ENCODE measurements at places on chromosomes 12 and 14.

DNA sequence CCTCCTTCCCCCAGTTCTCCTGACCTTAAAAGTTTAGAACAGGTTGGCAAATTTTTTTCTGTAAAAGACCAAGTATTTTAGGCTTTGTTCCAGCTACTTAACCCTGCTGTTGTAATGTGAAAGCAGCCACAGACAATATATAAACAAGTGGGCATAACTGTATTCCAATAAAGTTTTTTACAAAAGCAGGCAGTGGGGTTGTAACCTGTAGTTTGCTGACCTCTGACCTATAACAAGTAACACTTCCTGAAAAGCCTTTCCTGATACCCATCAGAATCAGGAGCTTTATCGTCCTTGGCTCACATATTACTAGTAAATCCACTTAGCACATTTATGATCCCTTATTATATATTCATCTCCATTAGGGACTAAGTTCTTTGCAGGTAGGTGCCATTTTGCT lies 13.1 kb upstream of the SMARCC2 start:
- DNase-seq: no peak
- H3K27me3 ChIP-seq: no peaks in the 10 kb centered on the region
- no peak overlapping the region for H3K4me3 ChIP-seq

GRCh38 chr14:44070046-44070445 lies 437.0 kb downstream of the FSCB start:
- H3K27me3 ChIP-seq: no peaks in the 10 kb centered on the region
- DNase-seq: no peak
- H3K36me3 ChIP-seq: no peaks in the 10 kb centered on the region
- no peaks in the 10 kb centered on the region for H3K4me1 ChIP-seq
- no peak overlapping the region for H3K4me3 ChIP-seq
- H3K27ac ChIP-seq: no peak overlapping the region

- H3K27ac ChIP-seq: no peak overlapping the region
- no peaks in the 10 kb centered on the region for H3K36me3 ChIP-seq
- no peaks in the 10 kb centered on the region for H3K4me1 ChIP-seq
- H3K27me3 ChIP-seq: no peaks in the 10 kb centered on the region
Measured at GRCh38 chr12:93308281-93308680, 69.4 kb upstream of the NUDT4 start.

DNA sequence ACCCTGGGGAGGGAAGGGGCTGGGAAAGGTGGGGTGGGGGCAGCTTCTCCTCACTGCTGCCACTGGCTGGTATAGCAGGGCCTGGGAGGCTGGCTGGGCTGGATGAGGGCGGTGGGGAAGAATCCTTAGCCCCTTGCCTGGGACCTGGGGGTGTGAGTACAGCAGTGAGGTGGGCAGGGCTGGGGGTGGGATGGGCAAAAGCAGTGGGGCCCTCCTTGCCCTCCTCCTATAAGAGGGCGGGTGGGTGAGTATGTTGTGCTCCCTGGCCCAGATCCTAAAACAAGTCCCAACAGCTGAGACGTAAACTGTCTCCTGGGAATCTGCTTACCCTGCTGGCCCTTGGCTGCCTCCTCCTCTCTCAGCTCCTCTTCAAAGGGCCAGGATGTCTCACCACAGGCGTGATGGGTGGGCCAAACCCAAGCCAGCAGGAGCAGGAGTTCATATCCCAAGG lies 2.2 kb downstream of the NCKAP5L start:
- H3K4me3 ChIP-seq: no peak overlapping the region
- H3K36me3 ChIP-seq: peaks cover 9% of the 10 kb centered on the region
- H3K27ac ChIP-seq: no peak overlapping the region
- no peaks in the 10 kb centered on the region for H3K27me3 ChIP-seq
- DNase-seq: peak; percentile 72
- peaks cover 19% of the 10 kb centered on the region for H3K4me1 ChIP-seq

DNA sequence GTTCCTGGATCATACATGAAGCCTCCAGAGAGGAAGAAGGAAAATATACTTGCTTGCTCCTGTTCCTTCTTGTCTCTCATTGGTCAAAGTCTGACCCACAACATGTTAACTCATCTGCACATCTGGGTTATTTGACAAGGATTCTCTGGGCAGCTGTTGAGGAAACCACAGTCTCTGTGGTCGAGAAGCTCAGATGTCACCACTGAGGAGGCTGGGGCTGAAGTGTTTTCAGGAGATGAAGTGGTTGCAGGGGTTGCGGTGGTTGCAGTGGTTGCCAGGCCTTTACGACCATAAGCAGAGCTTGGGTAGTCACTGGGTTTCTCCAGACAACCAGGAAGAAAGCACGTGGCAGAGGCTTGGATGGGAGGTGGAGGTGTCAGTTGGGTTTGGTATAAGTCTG lies 265.0 kb upstream of the LRIG3 start:
- H3K4me1 ChIP-seq: no peaks in the 10 kb centered on the region
- no peak overlapping the region for H3K27ac ChIP-seq
- H3K4me3 ChIP-seq: no peak overlapping the region
- DNase-seq: no peak
- no peaks in the 10 kb centered on the region for H3K27me3 ChIP-seq

GRCh38 chr14:87628780-87629179 lies 364.2 kb downstream of the GALC start:
- H3K27ac ChIP-seq: no peak overlapping the region
- no peak overlapping the region for H3K4me3 ChIP-seq
- no peaks in the 10 kb centered on the region for H3K36me3 ChIP-seq
- H3K27me3 ChIP-seq: no peaks in the 10 kb centered on the region
- no peak for DNase-seq

DNA sequence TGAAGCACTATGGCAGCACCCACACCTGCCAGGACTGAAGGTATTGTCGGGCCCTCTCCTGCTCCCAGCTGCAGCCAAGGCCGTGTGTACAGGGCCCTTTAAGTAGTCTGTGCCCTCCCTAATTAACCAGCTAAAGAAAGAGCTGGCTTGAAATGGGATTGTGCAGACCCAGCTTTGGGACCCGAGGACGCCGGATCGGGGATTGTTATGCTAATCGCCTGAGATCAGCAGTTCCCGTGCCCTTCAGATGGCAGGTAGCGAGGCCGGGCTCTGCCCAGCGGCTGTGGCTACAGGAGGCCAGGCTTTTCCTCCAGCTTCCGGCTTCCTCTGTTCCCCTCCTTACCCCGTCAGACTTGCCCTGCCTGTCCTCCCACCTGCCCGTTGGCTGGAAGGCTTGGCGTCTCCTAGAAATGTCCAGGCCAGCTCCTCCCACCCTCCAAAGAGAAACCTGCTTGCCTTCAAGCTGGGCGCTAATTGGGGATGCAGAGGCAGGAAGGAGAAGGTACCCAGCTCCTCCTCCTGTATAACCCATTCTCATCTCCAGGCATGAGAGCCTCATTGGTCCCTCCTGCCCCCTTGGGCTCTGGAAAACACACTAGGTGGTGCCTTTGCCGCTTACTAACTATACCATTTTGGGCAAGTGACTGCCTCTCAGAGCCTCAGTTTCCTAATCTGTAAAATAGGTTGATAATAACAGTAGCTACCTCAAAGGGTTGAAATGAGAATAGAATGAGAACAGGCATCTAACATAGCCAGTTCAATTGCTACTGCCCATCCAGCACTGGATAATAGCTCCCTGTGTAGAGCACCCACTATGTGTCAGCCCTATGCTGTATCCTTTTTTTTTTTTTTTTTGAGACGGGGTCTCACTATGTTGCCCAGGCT lies 25.8 kb upstream of the MSI1 start:
- no peaks in the 10 kb centered on the region for H3K4me1 ChIP-seq
- peak overlapping the region; percentile 76 for H3K27ac ChIP-seq
- no peaks in the 10 kb centered on the region for H3K27me3 ChIP-seq
- no peaks in the 10 kb centered on the region for H3K36me3 ChIP-seq
- peak; percentile 97 for DNase-seq

DNA sequence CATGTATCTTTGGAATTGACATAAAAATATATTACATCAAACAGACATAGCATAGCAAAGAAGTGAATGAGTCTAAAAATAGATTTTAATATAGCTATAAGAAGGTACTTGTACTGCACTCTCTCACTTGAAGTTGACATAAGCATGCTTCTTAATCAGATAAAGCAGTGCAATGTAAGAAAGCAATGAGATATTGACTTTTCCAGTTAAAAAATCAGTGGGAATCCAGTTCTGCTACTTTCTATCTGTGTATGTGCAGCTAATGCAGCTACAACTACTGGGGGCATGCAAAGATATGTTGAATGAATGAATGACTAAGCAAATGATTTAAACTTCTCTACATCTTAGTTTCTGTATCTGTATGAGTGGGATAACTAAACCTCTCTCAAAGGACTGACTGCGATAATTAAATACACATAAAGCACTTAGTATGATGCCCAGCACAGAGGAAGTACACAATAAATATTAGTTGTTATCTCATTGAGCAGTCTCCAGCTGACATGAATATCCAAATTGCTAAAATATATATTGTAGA lies 10.3 kb downstream of the WASHC3 start:
- peaks cover 5% of the 10 kb centered on the region for H3K36me3 ChIP-seq
- no peak overlapping the region for H3K27ac ChIP-seq
- DNase-seq: no peak
- H3K4me3 ChIP-seq: no peak overlapping the region
- no peaks in the 10 kb centered on the region for H3K4me1 ChIP-seq
- no peaks in the 10 kb centered on the region for H3K27me3 ChIP-seq

GRCh38 chr12:19517583-19517982 lies 78.3 kb downstream of the AEBP2 start:
- no peaks in the 10 kb centered on the region for H3K27me3 ChIP-seq
- no peak for DNase-seq
- no peak overlapping the region for H3K27ac ChIP-seq
- no peak overlapping the region for H3K4me3 ChIP-seq
- peaks cover 57% of the 10 kb centered on the region for H3K36me3 ChIP-seq

DNA sequence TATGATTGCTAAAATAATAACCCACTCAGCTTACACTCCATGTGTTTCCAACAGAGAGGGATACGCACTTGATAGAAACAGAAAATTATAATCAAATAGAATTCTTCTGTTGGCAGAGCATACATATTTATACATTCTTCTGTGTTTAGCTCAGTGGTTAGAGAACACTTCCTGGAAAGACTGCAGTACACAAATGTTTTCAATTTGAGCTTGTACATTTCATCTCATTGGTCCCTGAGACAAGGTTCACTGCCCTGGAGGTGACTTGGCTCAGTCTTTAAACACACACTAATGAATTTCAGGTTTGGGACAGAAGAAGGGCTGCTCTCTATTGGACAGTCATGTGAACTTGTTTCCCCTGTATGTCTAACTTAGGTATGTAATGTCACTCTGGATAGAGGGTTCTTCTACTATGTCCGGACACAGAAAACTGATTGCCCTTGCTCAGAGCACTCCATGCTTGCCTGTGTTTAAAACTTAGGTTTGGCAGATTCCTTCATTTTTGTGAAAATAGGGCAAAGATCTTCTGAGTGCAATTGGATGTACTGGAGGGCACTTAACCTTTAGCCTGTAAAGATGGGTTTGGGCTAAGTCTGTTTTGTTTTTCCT lies 22.9 kb downstream of the PROX2 start:
- no peak overlapping the region for H3K4me3 ChIP-seq
- H3K4me1 ChIP-seq: peaks cover 12% of the 10 kb centered on the region
- no peak overlapping the region for H3K27ac ChIP-seq
- no peaks in the 10 kb centered on the region for H3K27me3 ChIP-seq
- no peaks in the 10 kb centered on the region for H3K36me3 ChIP-seq
- no peak for DNase-seq

- H3K36me3 ChIP-seq: peaks cover 11% of the 10 kb centered on the region
- no peaks in the 10 kb centered on the region for H3K27me3 ChIP-seq
- DNase-seq: no peak
- no peak overlapping the region for H3K27ac ChIP-seq
Measured at GRCh38 chr12:27588776-27589175, 64.8 kb downstream of the PPFIBP1 start.

DNA sequence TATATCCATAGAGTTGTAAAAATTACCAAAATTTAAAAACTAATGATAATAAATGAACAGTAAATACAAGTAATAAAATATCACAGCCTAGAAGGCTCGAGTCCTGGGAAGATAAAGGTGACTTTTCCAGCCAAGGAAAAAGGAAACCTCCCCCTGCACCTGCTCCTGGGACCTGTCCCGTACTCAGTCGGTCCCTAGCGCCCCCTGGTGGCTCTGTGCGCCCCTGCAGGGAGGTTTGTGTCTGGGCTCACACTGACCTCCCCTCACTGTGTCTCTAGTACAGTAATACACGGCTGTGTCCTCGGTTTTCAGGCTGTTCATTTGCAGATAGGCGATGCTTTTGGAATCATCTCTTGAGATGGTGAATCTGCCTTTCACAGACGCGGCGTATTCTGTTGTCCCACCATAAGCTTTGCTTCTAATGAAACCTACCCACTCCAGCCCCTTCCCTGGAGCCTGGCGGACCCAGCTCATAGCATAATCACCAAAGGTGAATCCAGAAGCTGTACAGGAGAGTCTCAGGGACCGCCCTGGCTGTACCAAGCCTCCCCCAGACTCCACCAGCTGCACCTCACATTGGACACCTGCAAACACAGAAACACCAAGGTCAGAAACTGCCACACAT lies 1030.4 kb downstream of the TMEM121 start:
- no peaks in the 10 kb centered on the region for H3K27me3 ChIP-seq
- H3K4me3 ChIP-seq: no peak overlapping the region
- DNase-seq: peak; percentile 68

- no peak overlapping the region for H3K27ac ChIP-seq
- H3K4me3 ChIP-seq: no peak overlapping the region
- H3K4me1 ChIP-seq: no peaks in the 10 kb centered on the region
Measured at GRCh38 chr12:71393625-71394024, 46.0 kb upstream of the LGR5 start.

- no peak for DNase-seq
- H3K27me3 ChIP-seq: no peaks in the 10 kb centered on the region
- H3K36me3 ChIP-seq: no peaks in the 10 kb centered on the region
- no peaks in the 10 kb centered on the region for H3K4me1 ChIP-seq
- H3K27ac ChIP-seq: no peak overlapping the region
Measured at GRCh38 chr14:61041704-61042103, 60.7 kb downstream of the SLC38A6 start.

DNA sequence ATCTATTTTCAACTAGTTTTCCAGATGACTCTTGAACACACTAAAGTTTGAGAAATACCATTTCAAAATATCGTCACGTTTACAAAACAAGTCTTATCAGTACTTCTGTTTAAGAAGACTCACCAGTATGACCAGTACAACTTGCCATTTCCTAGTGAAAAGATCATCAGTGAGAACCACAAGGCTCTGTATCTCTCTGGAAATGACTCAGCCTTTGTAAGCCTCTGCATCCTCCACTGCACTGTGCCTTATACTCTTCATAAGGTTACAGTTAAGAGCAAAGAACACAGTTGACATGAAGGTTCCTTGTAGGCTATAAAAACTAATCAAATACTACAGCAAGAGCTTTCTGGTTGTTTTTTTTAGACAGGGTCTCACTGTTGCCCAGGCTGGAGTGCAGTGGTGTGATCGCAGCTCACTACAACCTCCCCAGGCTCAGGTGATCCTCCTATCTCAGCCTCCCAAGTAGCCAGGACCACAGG lies 5.7 kb upstream of the VTI1B start:
- no peaks in the 10 kb centered on the region for H3K27me3 ChIP-seq
- no peak overlapping the region for H3K4me3 ChIP-seq
- DNase-seq: no peak
- H3K4me1 ChIP-seq: no peaks in the 10 kb centered on the region
- peaks cover 78% of the 10 kb centered on the region for H3K36me3 ChIP-seq
- no peak overlapping the region for H3K27ac ChIP-seq

Measured in endodermal cell (in vitro differentiated cells).